ENCODE measurements at places on chromosomes 7 and 10. TPM values are rescaled to one million over a fixed set of nuclear protein-coding genes. Genes with fewer than 3 reads are reported as not detected.

DNA sequence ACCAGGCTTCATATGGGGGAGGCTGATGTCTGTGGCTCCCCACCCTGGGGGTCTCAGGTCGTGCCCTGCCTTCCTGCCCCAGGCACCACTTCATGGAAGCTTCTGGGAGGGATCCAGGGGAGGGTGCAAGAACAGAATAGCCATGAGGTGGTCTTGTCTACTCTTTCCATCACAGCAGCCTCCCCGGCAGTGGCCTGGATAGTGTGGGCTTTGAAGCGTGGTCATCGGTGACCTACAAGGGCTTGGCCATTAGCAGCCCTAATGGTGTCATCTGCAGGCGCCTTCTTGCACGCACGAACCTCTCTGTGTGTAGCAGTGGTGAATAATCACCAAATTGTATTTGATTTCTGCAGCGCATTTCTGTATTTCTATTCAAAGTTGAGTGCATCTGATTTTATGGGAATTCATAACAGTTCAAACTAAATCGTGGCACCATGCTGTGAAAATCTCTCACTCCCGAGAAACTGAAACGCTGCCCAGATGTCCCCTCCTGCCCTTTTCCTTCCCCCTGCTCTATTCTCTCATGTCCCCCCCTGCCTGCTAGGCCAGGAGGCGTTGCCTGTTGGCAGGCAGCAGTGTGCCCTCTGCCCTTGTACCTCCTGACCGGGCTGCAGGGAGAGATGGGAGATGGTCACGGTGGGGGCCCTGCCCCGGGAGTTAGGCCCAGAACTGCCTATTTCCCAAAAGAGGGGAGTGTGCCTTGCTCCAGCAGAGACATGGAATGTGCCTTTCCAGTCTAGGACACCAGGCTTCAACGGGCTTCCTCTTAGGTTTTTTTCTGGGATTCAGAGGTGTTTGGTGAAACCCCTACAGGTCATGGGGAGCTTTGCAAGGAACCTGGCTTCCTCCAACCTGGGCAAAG is 34.8 kb downstream of the CDH23 start:
- DNase-seq, result no peak

DNA sequence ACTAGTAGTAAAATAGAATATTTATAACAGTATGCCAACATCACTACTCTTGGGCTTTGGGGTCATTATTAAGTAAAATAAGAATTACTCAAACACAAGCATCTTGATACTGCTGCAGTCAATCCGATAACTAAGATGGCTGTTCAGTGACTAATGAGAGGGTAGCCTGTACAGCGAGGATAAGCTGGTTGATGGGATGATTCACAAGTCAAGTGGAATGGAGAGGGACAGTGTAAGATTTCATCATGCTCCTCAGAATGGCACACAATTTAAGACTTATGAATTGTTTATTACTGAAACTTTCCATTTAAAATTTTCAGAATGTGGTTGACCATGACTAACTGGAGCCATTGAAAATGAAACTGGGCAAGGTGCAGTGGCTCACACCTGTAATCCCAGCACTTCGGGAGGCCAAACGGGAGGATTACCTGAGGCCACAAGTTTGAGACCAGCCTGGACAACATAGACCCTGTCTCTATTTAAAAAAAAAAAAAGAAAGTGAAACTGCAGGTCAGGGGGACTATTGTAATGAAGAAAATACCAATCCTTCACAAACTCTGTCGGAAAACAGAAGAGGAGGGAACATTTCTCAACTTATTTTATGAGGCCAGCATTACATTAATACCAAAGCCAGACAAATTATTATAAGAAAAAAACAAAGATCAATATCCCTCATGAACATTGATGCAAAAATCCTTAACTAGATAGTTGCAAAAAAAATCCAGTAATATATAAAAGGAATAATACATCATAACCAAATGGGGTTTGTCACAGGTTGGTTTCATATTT is 11.2 kb downstream of the AVL9 start:
- no peak for DNase-seq

DNA sequence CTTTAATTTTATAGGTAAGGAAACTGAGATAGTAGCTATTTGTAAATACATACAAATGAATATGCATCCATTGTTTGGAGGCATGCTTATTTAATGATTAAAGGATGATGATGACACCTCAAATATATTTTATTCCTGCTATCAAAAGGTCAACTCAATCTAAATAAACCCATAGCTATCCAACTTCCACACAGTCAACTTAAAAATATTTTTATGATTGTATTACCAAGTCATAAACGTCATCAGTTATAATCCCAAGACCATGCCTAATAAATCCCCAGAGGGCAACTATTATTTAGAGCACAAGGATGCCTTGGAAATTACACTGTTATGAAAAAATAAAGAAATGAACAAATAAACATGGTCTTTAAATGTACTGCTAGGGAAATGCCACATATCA is 102.1 kb downstream of the MPP7 start:
- DNase-seq, result no peak

Gene ZNF777
- 19.8 TPM for total RNA-seq

- no peak for DNase-seq
Measured at GRCh38 chr10:103111031-103111917, 81.8 kb downstream of the NT5C2 start.

Gene CYTH3
- 5.0 TPM for total RNA-seq

DNA sequence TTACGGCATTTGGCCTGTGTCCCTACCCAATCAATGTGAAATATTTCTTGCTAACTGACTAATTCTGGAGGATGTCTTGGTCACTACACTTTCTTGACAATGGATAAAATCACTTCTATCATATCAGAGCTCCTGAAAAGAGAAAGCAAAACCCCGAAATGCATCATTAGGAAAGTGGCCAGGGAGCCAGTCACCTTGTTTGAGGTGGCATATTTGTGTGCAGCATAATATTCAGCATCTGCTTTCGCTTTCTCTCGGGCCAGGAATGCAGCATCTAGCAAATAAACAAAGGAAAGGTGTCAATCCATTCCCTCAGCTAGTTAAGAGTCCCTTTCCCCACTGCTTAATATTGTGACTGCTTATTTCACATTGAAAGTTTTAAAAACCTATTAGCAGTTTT is 31.2 kb downstream of the ERLIN1 start:
- no peak for DNase-seq

DNA sequence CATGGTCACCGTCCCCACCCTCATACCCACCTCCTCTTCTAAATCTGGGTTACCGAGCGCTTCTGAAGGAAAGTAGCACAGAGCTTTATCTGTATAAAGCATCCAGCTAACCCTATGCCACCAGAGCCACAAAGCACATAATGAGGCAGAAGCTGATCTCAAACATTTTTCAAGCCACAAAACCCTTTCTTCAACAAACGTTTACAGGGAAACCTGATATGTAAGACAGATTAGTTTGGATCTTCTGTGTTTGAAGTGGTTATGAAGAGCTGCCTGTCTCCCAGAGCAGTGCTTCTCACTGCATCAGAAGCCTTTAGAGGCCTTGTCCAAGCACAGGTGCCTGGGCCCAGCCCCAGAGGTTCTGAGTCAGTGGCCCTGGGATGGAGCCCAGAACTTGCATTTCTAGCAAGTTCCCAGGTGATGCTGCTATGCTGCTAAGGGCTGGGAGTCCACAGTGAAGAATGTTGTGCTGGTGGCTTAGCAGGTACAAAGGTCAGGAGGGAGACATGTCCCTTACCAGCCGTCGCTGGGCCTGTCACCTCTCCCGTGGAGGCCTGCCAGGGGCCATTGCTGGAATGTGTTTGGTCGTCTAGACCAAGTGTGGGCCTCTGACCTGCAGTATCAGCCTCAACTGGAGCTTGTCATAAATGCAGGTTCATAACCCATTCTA is 90.4 kb downstream of the TAF3 start:
- no peak for DNase-seq

DNA sequence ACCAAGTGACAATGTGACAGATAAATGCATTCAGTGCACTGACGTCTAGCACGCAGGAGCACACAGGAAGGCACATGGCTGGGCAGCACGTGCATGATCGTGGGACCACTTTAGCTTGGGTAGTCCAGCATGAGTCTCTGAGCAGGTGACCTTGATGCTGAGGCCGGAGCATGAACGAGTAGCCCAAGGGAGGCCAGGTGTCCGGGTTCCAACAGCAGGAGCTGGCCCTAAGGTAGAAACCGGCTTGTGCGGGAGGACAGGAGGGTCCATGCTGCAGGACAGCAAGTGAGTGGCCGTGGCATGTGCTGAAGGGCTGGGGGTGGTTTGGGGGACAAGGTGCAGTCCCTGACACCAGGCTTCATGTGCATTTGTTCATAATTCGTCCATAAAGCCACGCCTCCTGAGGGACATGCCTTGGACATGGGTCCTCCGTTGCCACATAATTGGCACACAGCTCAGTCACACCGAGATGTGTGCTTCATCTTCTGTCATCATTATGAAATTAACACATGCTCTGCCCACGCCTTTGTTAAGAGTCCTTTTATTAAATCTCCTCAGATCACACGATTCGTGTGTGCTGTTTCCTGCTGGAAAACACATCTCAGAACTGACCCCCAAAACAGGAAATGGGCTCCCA is 3.1 kb upstream of the STK32C start:
- DNase-seq, result no peak

Gene SPOCK2
- 546 TPM for total RNA-seq

- DNase-seq, result no peak
Measured at GRCh38 chr7:78350391-78350790, 551.8 kb downstream of the PHTF2 start.

Gene KNDC1
- 1.2 TPM for total RNA-seq

Gene CCDC186
- 46.7 TPM for total RNA-seq

GRCh38 chr10:130558746-130559546 is 422.8 kb downstream of the GLRX3 start:
- no peak for DNase-seq

Gene FAM25C
- not detected for total RNA-seq

Gene LOXL4
- not detected for total RNA-seq

DNA sequence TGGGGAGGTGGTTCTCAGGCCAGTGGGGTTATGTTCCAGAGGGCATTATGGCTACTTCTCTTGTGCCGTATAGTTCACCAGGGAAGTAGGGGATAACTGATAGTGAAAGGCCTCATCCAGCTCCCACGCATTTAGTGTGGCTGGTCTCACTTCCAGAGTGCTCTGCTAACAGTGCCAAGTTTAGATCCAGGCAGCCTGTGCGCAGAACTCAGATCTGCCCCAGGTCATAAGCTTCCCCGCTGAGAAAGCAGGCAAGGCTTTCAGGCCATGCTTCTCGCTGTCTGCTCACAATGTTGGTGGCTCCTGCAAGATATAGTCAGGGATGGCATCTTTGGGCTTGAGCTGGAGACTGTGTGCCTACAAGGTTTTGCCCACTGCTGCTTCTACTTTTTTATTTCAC is 11.3 kb downstream of the AGK start:
- no peak for DNase-seq

DNA sequence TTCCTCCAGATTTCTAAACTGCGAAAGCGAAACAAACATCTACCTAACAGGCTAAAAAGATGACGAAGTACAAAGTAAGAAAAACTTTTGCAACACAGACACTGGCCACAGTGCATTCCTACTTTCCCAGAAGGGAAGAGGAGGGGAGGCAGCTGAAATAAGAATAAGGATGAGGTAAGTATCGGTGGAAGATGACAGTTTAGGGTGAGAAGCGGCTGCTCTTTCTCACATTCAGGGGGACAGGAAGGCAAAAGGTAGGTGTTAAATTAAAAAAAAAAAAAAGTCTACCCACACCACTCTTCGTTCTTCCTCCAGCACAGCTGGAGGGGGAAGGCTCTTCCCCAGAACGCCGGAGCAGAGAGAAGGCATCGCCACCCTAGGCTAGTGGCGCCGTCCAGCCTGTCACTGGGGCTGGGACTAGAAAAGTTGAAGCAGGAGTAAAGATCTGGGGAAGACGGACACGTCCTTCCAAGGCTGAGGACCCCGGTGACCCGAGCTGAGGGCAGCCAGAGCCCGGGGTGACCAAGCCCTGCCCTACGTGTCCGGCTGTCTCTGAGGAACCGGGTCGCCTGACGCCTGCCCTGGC is 846 bp downstream of the DNAJC1 start:
- DNase-seq, result no peak

DNA sequence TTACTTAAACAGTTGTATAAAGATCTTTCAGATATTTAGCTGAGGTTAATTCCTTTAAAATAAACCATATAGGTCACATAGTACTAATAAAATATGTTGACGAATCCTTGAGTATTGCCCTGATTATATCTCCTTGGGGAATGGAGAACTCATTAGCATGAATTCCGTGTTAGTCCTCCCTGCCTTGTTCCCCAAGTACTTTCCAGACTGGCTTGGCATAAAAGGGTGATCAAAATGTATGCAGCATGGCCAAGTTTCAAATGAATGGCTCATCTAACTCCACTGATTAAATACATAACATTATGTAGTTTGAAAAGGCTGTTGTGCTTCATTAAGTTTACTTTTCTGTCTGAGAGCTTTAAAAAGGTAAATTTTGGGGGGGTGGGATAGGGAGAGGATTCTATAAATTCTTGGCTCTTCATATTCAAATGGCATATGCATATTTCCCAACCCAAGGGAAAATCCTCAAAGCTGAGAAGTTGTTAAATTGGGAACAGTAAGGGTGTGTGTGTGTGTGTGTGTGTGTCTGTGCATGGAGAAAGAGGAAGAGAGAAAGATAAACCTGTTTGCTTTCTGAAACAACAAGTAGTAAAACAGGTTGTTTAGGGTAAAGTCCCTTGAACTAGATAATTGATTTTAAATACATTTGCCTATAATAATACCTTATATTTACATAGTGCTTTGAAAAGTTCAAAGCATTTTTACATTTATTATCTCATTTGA is 4.8 kb upstream of the ADD3 start:
- no peak for DNase-seq

Gene SPACDR
- 3.3 TPM for total RNA-seq

DNA sequence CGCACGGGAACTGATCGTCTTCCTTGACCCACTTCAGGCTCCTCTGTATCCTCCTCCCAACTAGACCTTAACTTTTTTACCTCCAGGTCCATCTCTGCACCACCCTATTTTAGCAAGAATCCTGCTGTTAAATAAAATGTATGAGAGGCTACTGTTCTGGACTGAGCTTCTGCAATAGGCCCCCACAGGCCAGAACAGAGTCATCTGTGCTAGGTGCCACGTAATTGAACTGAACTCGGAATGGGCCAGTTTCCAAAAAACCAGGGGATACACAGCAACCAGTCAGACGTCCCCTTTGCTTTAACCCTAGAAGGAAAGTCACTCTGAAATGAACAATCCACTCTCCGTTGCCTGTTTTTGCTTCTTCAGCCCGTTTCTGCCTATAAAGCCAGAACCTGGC is 71.3 kb downstream of the CHST15 start:
- no peak for DNase-seq

- no peak for DNase-seq
Measured at GRCh38 chr7:156494960-156495359, 145.6 kb upstream of the RNF32 start.

Gene SPDYE5
- 0.23 TPM for total RNA-seq

Gene CPVL
- 1.2 TPM for total RNA-seq

DNA sequence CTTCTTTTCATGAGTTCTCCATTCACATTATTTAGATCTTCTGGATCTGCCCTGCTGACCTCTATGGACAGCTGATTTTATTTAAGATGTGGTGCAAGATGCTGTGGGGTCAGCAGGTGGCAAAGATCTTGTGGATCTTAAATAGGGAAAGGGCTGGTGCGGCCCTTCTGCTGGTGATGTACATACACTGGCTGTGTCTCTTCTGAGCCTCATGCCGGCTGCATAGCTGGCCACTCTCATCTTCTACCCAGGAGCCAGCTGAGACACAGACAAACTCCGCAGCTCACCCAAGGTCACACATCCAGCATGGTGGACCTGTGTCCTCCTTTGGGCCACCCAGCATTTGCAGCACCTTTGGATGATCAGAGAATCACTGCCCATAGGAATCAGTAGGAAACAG is 9.7 kb downstream of the RBP3 start:
- DNase-seq, result no peak

All from T-cell (primary cell).